ENCODE measurements at places on chromosomes 5 and 9. TPM values are rescaled to one million over a fixed set of nuclear protein-coding genes. Genes with fewer than 3 reads are reported as not detected.

The FAM221B gene
- not detected for total RNA-seq

The CDX1 gene
- not detected for total RNA-seq

The PCDHGB3 gene
- total RNA-seq, result 0.12 TPM

The CCDC180 gene
- total RNA-seq, result 0.38 TPM

The RGS7BP gene
- not detected for total RNA-seq

The SOWAHA gene
- 0.06 TPM for total RNA-seq

The SLIT3 gene
- total RNA-seq, result 17.4 TPM
